ENCODE measurements at places on chromosomes 7 and 10.

- H3K27ac ChIP-seq = no peak overlapping the region
- no peak overlapping the region for H3K4me3 ChIP-seq
- no peaks in the 10 kb centered on the region for H3K4me1 ChIP-seq
- no peak for DNase-seq
Measured at GRCh38 chr7:147658392-147658967, 932.1 kb upstream of the C7orf33 start.

DNA sequence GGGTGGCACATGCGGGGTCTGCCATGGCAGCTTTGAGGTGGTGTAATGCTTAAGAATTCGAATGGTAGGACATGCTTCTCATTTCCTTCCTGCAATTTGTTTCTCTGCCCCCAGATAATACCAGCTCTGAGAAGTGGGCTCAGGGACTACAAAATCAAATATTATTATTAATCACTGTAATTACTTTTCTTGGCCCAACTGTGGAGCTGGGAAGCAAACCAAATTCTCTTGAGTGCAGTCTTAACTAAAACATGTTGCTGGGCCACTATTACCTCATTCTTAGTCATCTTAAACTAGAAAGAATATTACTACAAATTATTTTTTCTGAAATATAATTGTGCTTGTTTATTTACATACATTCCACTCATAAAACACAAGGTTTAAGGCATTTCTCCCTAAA lies 566.7 kb upstream of the NRP1 start:
- H3K36me3 ChIP-seq = no peaks in the 10 kb centered on the region
- H3K27me3 ChIP-seq = no peaks in the 10 kb centered on the region
- no peak overlapping the region for H3K27ac ChIP-seq
- no peak for DNase-seq
- no peak overlapping the region for H3K4me3 ChIP-seq
- H3K4me1 ChIP-seq = no peaks in the 10 kb centered on the region

DNA sequence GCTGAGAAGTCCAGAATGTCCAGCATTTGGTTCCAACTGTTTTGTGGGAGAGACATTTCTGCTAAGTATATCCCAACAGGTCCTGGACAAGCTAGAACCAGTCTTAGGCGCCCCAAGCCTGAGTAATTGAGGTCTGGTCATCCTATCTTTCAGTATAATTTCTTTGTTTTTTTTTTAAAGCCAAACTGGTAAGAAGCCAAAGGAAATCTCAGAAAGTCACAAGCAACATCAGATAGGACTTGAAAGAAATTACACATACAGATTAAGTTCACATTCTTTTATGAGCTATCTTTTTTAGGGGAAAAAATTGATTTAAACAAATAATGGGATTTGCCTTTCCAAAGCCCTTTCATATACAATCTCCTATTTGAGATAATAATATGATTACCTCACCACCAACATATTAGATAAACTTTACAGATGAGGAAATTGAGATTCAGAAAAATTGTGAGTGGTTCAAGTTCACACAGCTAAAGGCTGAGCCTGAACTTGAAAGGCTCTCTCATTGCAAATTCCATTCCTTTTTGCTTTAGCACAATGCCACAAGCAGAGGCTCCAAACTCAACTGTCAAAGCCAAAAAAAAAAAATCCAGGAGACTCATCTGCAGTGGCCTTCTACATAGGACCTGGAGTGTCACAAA lies 15.0 kb downstream of the PDLIM1 start:
- no peaks in the 10 kb centered on the region for H3K4me1 ChIP-seq
- H3K36me3 ChIP-seq = no peaks in the 10 kb centered on the region
- no peak overlapping the region for H3K4me3 ChIP-seq
- DNase-seq = no peak
- H3K27me3 ChIP-seq = no peaks in the 10 kb centered on the region
- H3K27ac ChIP-seq = no peak overlapping the region

GRCh38 chr7:123283373-123283772 lies 83.6 kb upstream of the SLC13A1 start:
- no peaks in the 10 kb centered on the region for H3K36me3 ChIP-seq
- DNase-seq = no peak
- H3K4me3 ChIP-seq = no peak overlapping the region

DNA sequence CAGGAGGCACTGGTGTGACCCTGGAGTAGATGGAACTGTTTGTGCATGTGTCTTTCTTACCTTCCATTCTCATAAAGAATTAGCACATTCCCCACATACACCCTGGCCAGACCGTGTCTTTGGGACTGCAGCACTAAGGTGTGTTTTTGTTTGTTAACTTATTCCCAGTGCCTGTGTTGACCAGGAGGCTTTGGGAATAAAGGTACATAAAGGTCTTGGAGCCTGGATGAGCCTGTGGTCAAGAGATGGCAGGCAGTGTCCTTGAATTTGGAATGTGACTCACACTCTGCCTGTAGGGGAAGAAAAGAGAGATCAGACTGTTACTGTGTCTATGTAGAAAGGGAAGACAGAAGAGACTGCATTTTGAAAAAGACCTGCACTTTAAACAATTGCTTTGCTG lies 137.6 kb downstream of the LYZL1 start:
- H3K27ac ChIP-seq = no peak overlapping the region
- no peak overlapping the region for H3K4me3 ChIP-seq
- no peak for DNase-seq
- H3K36me3 ChIP-seq = peaks cover 4% of the 10 kb centered on the region
- no peaks in the 10 kb centered on the region for H3K27me3 ChIP-seq
- no peaks in the 10 kb centered on the region for H3K4me1 ChIP-seq
